Posterior cingulate gyrus (tissue), 11 donors: ENCODE measurements at places on chromosomes 6 and 20.

- no peak for DNase-seq
These were observed 275.8 kb upstream of the SULF2 start for GRCh38 chr20:48060841-48061720.

DNA sequence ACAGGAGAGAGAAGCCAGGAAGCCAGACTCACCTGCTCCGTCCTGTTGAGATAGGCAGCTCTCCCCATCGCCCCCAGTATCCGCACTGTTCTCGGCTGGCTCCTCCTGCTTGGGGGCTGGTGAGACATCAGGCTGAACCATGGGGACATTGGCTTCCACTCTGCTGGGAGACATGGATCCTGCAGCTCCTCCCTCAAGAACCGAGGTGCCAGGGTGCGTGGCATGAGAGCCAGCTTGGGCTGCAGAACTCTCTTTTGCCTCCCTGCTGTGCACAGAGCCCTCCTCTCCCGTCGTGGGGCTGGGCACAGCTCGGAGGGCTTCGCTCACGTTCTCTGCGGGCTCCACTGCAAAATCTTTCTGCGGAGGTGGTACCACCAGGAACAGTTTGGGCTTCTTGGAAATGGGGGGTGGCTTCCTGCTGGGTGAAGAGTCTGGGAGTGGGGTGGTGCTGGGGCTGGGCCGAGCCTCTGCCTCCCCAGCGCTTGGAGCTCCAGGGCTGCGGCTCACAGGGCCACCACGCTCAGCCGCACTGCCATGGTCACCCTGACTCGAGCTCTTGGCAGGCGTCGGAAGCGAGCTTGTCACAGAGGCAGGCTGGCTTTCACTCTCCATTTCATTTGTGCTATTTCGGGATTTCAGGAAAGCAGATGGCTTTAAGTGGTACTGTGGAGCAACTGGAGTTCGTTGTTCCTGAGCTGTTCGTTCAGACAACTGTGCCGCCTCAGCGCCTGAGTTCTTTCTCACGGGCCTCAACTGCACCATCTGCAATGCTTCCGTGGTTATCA, 26.5 kb downstream of the HEBP2 start:
- DNase-seq = peak; percentile 36

DNA sequence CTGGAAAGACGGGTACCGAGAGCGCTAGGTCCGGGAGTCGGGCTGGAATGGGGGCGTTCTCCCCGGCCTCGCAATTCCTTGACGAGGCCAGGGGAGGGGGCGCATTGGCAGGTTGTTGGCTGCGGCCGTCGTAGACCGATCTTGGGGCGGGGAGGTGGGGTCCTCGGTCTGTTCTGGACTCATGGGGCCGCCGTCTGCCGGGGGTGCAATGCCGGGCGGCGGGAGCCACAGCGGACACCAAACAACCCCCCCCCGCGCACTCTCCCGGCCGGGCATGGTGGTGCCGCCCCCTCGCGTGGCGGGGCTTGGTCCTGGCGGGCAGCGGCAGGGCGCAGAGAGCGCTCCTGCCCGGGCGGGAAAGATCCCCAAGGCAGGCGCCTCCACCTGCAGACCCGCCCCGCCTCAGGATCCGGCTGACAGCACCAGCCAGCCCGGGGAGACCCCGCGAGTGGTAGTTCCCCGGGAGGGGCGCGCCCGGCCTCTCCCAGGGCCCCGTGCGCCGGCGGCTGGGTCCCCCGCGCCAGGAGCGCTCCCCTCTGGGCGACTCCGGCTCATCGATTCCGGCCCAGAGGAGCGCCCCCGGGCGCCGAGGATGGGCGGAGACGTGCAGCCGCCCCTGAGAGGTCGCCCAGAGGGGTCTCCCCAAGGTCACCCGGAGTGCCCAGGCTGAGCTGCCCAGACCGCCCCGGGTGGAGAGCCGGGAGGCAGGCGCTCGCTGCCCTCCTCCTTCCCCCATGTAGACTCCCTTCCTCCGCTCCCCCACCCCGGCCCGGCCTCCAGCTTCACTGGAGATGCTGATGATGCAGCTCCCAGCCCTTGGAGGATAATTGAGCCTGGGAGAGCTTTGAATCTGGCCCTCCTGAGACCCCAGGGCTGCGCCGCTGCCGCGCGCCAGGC, 709 bp downstream of the PPP1R16B start:
- peak; percentile 41 for DNase-seq

DNA sequence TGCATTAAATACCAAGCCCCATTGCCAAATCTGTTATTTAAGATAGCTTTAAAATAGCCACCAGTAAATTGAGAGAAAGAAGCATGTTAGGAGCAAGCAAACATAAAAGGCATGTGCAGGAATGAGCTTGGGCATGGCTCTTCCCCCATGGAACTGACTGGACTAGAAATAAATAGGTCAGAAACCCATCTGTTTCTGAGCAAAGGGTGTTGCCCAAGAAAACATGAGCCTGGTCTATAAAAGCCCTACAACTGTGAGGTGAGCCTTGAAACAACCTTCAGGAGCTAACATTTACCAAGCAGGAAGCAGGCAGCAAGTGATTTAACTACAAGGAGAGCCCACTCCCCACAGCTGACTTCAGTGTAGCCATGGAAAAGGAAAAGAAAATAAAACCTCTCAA, 126.3 kb downstream of the C6orf118 start:
- no peak for DNase-seq

DNA sequence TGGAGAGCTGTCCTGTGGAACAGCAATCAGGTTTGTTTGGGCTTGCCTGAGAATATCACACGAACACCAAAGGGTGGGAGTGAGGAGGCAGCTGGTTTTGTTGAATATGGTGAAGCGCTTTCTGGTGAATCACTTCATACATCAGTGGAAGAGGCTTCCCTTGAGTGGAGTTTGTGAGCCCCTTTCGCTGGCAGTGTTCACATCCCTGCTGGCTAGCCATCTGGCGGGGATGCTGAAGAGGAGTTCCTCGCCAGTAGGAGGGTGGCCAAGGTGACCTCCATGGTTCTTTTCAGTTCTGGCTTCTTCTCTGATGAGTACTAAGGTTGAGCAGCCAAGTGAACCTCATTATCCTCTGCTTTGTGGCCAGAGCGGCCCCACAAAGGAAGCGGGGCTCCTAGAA, 37.7 kb upstream of the RNF8 start:
- peak; percentile 81 for DNase-seq

- no peak for DNase-seq
These were observed 177.8 kb upstream of the ECI2 start for GRCh38 chr6:4313044-4313686.

DNA sequence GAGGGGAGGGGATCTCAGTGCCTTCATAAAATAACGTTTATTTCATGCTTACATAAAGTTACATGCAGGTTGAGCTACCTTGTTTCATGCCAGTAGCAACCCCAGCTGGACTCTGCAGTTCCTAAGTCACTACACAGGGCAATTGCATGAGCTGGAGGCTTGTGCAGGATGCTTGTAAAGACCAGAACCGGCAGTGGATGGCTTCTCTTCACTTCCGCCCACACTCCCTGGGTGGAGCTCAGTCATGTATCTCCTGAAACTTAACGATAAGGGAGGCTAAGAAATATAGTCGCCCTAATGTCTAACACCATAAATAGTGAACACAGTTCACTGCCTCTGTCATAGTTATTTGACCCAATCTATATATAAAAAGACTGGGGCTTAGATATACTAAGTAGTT, 99.4 kb upstream of the RAB32 start:
- DNase-seq = no peak

DNA sequence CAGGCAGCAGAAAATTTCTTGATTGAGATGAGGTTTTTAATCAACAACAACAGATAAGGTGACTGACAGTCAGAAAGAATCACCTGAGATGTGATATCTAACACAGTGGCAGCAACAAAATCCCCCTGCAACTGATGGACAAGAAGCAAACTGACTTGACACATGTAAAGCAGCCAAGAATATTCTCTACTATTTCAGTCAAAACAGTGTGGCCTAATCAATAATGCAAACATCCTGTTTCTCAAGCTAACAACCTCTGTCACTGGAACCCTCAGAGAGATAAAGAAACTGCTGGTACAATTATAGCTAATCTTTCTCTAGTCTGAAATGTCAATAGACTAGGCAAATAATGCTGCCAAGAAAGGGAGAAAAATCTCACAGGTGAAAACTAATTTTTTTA, 4.6 kb upstream of the CGA start:
- no peak for DNase-seq

DNA sequence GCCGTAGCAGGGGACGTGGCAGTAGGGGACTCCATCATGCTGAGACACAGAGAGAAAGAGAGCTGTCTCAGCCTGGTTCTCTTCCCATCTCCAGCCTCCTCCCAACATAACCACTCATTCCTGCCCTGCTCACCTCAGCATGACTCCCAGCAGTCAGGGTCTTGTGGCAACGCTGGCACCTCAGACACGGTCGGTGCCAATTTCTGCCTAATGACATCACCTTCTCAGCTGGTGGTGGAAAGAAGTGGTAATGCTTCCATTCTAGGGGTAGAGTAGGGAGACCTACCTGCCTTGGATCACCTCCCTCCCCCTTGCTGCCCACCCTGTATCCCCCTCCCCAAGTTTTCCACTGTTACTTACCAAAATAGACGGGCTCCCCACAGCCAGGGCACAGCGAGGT, 2.5 kb downstream of the CRIP3 start:
- DNase-seq = no peak

- no peak for DNase-seq
These were observed 7.0 kb upstream of the FOXF2 start for GRCh38 chr6:1382331-1382882.

DNA sequence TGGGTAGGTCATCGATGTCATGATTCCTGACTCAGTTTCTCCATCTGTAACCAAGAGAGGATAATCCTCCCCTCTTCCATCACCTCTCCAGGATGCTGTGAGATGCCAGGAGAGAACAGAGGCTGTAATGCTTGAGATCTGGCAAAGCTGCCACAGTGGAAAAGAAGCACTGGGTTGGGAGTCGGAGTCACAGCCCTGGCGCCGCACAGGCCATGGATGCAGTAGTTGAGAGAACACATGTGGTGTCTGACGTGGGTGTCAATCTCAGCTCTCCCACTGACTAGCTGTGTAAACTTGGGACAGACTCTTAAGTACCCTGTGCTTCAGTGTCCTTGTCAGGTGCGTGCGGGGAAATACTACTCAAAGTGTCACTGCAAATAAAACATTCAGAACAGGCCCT, 47.3 kb downstream of the LRFN2 start:
- no peak for DNase-seq

- no peak for DNase-seq
These were observed 726 bp downstream of the FLRT3 start for GRCh38 chr20:14336686-14337085.

DNA sequence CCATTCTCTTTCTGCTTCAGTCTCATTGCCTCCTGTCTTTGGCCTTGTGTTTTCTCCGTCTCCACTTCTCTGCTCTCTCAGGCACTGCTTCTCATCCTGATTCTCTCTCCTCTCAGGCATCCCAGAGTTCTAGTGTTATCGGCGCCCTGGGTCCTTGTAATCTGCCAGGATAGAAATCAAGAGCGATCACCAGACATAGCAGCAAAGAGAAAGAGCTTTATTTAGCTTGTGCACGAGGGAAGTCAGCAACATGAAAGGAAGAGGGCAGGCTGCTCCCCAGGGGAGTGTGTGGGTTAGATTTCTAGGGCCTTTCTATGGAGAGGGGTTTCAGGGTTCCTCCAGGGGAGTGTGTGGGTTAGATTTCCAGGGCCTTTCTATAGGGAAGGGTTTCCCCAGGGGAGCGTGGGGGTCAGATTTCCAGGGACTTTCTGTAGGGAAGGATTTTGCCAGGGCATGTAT, 32.5 kb downstream of the SUN5 start:
- no peak for DNase-seq

DNA sequence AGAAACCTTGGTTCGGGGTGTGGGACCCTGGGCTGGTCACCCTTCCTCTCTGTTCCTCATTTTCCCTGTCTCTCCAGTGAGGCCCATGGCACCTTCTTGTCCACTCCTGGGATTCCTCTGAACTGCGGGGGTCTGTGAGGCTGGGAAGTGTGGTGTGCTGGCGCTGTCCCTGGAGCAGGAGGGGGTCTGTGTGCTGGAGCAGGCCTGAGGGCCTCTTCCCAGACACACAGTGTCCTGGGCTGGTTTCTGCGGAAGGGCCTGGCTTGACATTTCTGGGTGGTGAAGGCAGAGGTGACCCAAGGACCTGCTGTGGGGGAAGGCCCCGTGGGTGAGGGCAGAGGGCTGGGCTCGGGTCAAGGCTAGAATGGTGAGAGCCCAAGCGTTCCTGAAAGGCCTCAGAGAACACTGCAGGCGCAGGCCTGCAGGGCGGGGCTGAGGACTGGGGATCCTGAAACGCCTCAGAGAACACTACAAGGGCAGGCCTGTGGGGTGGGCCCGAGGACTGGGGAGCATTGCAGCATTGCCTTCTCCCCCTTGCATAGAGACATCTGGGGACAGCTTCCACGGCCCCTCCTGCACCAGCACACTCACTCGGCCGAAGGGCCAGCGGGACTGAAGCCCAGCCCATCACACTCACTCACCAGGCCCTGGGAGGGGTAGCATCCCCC, 10.6 kb upstream of the BAK1 start:
- DNase-seq = no peak

- DNase-seq = no peak
These were observed 13.1 kb downstream of the METTL24 start for GRCh38 chr6:110345025-110345424.

- no peak for DNase-seq
These were observed 54.3 kb upstream of the NFATC2 start for GRCh38 chr20:51596668-51597388.
